ENCODE measurements at places on chromosomes 13 and 19.

DNA sequence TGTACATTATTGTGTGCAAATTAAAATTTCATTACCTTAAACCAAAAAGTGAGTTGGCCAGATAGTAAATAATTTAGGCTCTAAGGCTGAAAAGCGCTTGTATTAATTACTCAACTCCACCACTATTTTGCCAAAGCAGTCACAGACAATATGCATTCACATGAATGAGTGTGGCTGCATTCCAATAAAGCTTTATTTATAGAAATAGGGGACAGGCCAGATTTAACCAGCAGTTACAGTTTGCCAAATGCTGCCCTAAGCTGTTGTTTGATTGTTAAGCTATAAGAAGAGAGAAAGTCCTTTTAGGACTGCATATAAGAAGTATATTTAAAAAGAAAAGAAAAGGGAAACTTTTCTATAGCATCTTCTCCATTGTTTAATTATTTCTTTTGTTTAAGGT lies 342.6 kb downstream of the ITGBL1 start:
- DNase-seq: no peak

- DNase-seq: no peak
Observed at GRCh38 chr19:46615966-46616365, 8.9 kb downstream of the PTGIR start.

GRCh38 chr19:18159810-18160209 lies 6.8 kb downstream of the PIK3R2 start:
- no peak for DNase-seq

DNA sequence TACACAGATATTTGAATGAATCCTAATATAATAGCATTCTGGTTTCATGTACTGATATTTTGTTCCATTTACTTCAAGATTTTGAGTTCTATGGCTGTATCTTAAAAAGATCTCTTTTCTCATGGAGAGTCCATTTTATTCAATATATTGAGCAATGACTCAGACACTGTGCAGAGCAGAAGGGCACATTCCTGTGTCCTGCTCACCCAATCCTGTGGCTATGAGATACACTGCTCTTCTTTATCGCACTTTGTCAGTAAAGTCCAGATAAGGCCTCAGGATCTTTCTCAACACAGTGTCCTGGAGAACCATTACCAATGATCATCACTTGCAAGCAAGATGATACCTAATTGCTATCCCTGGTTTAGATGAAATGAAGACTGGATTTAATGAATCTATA lies 155.0 kb downstream of the CYSLTR2 start:
- DNase-seq: no peak

GRCh38 chr13:109704771-109705635 lies 81.4 kb downstream of the IRS2 start:
- no peak for DNase-seq

DNA sequence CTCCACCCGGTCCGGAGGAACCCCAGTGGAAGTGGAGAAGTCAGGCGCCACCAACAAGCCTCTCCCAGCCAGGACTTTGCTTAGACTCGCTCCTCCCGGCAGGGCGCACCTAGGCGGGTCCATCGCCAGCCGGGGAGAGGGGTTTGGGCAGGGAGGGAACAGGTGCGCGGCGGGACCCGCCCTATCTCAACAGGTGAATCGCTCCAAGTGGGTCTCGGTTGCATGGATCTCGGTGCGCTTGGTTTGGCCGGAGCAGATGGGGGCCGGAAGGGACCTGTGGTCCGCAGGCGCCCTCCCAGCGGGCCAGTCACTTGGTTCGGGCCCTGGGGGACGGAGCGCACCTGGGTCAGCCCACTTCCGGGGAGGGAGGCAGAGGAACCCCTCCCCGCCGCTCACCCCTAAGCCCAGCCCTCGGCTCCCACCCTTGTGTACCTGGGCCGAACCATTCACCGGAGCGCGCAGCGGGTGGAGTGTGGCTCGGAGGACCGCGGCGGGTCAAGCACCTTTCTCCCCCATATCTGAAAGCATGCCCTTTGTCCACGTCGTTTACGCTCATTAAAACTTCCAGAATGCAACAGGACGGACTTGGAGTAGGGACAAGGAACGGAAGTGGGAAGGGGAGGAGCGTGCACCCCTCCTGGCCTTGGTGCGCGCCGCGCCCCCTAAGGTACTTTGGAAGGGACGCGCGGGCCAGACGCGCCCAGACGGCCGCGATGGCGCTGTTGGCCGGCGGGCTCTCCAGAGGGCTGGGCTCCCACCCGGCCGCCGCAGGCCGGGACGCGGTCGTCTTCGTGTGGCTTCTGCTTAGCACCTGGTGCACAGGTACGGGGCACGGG lies at the start of gene LSR:
Gene LSR, plus strand, starts transcription at position 693 of the 836 bp plus-strand sequence. Its CDS starts 21 bp downstream, at position 714.
- no peak for DNase-seq

DNA sequence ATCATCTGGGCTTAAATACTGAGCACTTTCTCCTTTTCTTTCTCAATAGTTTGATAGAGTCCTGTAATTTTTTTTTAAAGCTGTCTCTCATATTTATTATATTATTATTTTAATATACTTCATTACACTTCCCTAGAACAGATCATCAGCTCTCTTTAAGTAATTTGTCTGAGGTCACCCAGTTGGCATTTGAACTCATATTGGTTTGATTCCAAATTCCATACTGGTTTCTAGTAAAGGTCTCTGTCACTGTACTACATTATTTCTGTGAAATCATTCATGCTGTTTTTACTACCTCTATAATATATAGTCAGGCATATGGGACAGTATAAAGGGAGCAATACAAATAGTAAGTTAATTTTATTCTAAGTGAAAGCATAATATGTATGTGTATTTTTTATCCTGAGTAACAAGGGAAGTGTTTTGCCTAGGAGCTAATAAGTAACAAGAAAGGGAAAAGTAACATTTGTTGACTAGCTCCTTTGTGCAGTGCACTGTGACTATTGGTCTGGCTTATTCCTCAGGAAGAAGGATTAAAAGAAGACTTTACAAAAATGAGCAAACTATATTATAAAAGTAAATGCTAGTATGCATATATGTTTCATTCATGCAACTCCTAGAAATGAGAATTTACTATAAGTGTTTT lies 14.3 kb downstream of the LPAR6 start:
- DNase-seq: no peak

DNA sequence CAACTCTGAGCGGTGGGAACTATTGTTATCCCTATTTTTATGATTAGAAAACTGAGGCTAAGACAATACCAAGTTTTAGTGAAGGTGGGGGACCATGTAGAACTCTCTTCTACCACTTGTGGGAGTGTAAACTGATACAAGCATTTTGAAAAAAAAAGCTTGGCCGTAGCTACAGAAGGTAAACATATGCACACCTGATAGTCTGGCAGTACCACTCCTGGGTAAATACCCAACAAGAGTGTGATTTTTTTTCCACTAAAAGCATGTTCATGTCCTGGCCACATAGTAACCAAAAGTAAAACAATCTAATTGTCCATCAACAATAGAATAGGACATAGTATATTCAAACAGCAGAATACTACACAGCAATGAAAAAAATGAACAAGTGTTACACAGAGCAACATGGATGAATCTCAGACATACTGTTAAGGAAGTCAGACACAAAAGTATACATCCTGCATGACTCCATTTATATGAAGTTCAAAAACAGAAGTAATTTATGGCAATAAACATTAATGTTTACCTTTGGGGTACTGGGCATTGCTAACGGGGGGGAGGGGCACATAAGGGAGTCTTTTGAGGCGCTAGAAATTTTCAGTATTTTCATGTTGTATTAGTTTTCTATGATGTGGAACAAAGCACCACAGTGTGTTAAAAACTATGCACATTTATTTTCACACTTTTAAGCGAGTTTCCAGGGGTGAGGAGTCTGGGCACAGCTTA lies 6.4 kb upstream of the SPATA13 start:
- DNase-seq: no peak

GRCh38 chr13:41058295-41059070 lies 2.8 kb upstream of the WBP4 start:
- DNase-seq: no peak

DNA sequence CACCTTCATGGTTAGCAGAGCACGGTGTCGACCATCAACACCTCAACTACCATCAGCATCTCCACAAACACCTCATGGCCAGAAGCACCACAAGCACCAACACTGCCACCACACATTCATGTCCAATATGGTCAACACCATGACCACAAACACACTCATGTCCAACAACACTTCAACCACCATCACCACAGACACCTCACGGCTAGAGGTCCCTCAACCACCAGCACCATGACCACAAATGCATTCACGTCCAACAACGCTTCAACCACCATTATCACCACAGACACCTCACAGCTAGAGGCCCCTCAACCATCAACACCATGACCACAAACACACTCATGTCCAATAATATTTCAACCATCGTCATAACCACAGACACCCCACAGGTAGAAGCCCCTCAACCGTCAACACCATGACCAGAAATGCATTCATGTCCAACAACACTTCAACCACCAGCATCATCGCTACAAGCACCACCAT lies 10.2 kb downstream of the TRAPPC5 start:
- no peak for DNase-seq

- DNase-seq: no peak
Observed at GRCh38 chr19:57302727-57303401, 17.4 kb upstream of the ZNF543 start.

DNA sequence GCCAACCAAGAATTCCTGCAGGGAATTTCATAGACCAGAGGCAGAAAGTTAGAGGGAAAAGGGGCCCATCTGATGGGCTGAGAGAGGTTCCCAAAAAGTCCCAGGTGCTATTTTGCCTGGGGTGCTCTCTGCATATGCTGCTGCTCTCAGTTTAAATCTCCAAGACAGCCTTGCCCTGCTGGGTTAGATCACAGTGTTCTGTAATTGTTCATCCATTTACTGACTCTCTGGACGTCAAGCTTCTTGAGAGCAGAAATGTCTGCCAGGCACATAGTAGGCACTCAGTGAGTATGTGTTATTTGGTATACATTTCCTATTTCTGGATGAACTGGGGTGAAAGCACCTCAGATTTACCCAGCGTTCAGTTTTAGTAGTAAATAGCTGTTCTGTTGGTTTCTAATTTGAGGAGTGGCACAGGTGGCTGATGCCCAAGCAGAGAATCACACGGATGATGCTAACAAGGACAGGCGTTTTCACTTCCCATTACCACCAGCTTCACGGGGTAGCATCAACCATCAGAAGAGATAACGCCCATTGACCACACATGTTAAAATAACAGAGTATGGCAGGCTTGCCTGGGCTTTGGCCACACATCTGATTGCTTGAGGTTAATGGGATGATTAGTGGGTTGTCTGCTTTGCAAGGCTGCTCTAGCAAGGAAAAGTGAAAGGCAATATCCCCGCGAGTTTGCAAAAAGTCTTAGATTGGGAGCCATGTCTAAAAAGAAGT lies 161.1 kb downstream of the SLC7A1 start:
- no peak for DNase-seq

- no peak for DNase-seq
Observed at GRCh38 chr13:104872153-104872552, 1663.3 kb downstream of the EFNB2 start.

GRCh38 chr19:29914933-29915332 lies 27.1 kb upstream of the URI1 start:
- no peak for DNase-seq

DNA sequence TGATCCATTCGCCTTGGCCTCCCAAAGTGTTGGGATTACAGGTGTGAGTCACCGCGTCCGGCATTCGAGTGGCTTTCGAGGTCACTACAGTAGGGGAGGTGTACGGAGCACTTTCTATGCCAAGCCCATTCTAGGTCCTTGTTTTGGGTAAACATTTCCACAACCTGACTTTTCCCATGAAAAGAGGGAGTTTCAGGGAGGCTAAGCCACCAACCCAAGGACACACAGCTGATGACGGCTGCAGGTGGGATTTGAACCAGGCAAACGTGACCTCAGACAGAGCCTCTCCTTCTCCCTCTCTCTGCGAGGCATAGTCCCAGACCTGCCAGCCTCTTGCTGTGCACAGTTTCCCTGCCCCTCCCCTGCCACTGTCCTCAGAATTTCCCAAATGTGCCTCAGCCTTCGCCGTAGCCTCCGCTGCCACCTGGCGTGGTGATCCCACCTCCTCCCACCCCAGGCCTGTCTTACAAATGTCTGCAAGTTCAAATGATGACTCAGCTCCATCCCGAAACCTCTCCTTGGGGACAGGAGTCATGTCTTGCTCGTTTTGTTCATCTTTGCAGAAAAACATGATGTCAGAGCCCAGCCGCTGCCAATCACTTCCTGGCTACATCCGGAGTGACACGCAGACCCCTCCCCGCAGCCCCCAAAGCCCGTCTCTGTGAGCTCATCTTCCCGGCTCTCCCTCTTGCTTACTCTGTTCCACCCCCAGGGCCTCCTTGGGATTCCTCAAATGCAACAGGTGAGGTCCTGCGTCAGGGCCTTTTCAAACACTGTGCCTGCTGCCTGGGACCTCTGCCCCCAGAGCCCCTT lies 6.6 kb upstream of the GADD45B start:
- DNase-seq: no peak

- DNase-seq: no peak
Observed at GRCh38 chr13:64457976-64458375, 2772.2 kb downstream of the PCDH9 start.

- DNase-seq: no peak
Observed at GRCh38 chr13:75788481-75788981, 152.4 kb downstream of the LMO7 start.

DNA sequence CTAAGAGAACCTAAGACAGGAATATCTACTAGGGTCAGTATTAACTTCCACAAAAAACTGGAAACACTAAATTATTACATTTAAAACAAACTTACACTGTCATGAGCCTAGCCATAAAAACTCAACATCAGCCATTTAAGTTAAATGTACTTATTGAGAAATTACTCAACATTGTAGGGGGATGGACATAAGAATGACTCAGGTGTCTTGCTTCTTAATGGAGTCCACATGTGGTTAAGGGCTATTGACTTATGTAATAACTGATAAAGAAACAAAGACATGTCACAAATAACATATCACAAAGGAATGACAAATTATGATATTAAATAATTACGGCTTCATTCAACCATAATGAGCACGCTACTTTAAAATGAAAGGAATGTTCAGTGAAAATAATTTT lies 36.2 kb downstream of the CLDN10 start:
- DNase-seq: no peak

GRCh38 chr13:50941146-50941545 lies 31.6 kb downstream of the RNASEH2B start:
- no peak for DNase-seq

DNA sequence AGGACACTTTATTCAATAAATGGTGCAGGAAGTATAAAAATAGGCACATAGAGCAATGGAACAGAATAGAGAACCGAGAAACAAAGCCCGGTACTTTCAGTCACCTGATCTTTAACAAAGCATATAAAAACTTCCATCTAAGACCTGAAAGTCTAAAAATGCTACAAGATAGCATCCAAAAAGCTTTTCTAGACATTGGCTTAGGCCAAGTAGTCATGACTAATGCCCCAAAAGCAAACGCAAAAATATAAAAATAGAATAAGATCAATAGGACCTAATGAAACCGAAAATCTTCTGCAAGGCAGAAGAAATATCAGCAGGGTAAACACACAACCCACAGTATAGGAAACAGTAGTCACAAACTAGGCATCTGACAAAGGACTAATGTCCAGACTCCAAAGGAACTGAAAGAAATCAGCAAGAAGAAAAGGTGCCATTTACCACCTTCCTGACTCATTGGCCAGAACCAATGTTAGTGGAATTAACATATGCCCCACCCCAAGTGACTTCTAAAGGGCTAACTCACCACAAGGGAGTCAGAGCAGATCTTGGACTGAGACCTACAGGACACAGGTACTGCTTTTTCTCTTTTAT lies 40.8 kb upstream of the CEACAM21 start:
- DNase-seq: no peak
